Omental fat pad (tissue), 4 donors: ENCODE measurements at places on chromosomes 7 and 10. TPM values are rescaled to one million over a fixed set of nuclear protein-coding genes. Genes with fewer than 3 reads are reported as not detected.

DNA sequence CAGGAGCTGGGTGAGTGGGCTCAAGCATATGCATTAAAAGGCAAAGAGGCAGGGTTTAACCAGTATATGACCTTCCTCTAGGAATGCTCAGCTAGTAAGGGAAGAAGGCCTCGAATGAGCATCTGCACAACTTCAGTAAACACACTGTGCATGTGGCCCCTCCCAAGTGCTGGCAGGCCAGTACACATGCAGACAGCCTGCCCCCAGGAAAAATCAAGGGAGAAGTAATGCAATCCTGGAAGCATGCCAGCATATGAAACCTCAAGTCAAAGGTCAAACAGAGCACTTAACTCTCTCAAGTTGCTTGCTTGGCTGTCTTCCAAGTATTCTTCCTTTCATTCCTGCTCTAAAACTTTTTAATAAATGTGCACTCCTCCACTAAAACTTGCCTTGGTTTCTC lies 208.4 kb downstream of the ACTR3B start:
- no peak for DNase-seq

GRCh38 chr10:120458432-120458831 lies 1.4 kb downstream of the PLPP4 start:
- DNase-seq: no peak

- DNase-seq: no peak
These were observed 92.8 kb downstream of the TMEM130 start for GRCh38 chr7:98777051-98777450.

DNA sequence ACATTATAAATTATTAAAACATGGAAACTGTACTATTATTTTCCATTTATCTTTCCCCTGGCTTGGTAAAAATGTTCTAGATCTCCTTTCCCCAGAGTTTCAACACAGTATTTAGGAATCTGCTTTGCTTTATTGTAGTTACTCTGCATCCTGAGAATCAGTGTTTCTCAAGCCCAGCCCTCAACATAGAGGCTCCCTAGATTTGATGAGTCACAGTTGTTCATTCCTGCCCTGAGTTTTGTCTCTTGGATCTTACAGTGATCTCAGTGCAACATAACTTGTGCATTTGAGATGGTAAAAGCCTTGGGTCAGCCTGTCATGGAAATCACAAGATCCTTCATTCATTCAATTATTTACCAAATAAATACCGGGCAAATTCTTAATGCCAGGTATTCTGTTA lies 63.0 kb downstream of the VAX1 start:
- DNase-seq: no peak

DNA sequence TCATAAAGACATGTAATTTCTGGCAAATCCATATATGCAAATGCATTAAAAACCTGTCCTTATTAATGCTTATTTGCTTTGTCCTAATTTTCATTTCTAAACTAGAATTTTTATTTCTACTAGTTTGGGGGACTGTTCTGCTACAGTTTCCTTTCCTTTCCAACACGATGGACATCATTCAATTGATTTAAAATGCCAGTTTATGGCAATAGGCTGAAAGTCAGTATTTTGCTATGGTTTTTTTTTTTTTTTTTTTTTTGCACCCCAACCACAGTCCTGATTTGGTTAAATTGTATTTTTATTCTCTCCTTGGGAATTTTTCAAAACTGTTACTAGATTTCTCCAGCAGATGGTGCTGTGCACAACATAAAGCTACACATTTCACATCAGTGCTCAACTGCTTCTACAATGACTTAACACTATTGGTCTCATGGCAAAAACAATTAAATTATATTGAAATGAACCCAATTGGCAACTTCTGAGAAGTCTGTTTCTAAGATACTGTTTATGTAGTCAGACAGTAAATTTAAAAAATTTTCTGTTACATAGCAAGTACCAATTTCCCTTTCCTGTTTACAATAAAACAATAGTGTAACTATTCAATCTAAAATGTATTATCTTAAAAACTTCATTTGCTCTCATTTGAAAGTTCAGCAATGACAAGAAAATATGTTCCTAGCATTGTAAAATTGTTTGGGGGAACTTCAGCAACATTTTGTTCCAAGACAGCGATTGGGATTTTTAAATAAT lies 193.8 kb upstream of the CCDC6 start:
- DNase-seq: no peak

DNA sequence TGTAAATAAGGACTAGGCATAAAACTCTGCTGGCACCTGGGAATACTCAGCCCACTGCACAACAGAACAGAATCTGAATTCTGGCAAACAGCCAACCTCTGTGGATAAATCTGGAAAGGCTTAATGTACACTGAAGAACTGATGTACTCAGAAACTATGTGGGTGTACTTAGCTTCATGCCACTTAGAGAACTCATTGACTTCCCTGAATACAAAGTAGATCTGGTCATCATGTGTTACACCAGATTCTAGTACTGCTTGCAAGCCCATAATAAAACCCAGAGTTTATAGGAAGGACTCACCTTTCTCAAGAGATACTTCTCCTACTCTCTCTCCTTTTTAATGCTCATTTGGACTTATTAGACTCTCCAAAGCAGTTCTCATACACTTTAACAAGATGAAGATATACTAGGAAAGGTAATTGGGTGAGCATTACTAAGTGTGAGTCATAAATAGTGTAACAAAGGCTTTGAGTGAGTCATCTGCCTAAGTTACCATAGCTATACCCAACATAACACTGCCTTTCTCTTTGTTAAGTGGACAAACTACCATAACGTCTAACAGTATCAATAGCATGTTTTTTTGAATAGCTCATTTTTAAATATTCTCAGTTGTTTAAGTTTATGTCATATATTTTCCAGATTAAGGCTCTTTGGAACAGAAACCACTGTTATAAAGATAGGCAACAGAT lies 309.1 kb downstream of the MDFIC start:
- DNase-seq: no peak

DNA sequence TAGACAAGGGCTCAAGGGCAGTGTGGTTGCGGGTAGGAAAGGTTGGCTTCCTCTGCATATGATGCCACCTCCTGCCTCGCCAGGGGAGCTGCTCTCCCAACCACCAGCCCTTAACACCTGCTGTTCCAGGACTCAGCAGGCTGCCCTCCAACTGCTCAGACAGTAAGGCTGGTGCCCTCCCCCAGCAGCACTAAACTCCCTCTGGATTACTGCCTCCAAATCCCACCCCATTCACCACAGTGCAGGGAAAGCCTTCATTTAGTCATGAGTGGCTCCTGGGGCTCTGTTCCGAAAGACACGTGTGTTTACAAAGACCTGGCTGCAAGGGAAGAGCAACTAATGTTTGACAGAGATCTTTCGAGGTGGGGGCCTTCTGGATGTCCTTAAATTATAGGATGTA lies 437.2 kb upstream of the MKI67 start:
- DNase-seq: no peak

DNA sequence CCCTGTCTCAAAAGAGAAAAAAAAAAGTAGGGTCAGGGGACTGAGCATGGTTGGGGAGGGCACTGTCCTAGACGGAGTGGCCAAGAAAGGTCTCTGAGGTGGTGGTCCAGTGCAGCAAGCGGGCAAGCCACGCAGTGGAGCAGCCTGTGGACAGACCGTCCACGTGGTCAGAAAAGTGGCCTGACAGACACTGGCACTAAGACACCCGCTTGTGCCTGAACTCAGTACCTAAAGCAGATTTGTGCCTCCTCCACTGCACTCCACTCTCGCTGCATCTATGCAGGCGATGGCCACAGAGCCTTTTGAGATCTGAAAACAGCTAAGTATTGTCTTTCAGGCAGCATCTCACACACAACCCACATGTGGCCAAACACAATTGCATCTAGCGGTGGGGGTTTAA lies 8.8 kb downstream of the ASB10 start:
- no peak for DNase-seq

DNA sequence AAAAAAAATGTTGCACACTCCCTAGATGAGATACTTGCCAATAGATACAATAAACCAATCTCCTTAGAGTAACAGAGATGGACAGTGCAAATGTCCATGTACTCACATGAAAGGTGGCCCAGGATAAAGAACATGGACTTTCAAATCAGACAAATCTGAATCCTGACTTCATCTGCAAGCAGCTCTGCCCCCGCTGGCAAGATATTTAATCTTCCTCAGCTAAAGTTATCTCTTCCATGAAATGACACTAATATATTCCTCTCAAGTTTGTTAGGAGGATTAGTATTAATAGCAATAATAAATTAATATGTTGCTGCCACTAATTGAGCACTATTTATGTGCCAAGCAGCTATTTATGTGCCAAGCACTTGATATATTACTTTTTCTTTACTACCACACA lies 148.6 kb upstream of the YAE1 start:
- DNase-seq: no peak

- DNase-seq: no peak
These were observed 92.8 kb downstream of the ZMIZ1 start for GRCh38 chr10:79161557-79161956.

GRCh38 chr7:30173058-30173897 lies 38.5 kb downstream of the MTURN start:
- no peak for DNase-seq

- DNase-seq: no peak
These were observed 6.6 kb upstream of the OGDHL start for GRCh38 chr10:49768731-49769130.

DNA sequence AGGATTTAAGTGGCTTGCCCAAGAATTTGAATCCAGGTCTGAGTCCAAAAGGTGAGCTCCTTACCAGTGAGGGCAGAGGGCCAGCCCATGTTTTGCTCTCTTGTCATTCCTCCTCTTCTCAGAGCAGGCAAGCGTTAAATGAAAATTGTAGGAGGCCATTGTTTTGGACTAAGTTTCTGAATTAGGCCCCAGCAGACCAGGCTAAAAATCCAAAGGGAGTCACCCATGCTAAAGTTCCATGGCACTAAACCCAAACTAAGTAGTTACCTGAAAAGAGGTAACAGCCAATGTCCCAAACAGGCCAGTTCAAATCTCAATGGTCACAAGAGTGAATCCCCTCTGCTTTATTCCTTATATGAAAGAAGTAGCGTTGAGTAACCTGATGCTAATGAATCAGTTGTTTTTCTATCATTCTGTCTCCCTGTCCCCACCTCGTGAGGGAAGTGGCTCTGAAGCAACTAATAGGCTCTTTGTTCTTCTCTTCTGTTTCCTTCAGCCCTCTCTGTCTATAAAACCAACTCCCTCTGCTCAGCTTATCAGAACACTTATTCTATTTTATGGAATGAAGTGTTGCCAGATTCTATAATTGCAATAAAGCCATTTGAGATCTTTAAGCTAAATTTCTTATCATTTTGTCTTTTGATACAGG lies 17.5 kb upstream of the CDH23 start:
- DNase-seq: no peak

DNA sequence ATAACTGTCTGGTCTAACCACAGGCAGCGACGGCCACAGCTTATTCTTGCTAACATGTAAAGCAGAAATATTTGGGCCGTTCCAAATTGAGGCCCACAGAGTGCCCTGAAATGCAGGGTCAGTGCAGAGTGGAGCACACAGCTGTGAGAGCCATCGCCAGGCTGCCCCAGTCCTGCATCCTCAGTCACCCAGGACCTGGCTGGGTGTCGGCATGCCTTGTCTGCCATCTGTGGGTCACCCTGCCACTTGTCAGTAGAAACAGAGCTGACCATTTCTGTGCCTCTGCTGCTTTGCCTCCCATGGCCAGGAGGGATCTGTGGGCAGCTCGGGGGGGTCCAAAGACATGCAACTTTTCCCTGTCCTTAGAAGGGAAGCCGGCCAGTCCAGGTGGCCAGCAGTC lies 57.3 kb upstream of the BTBD16 start:
- no peak for DNase-seq

GRCh38 chr7:5214641-5215040 lies 24.6 kb downstream of the WIPI2 start:
- no peak for DNase-seq

DNA sequence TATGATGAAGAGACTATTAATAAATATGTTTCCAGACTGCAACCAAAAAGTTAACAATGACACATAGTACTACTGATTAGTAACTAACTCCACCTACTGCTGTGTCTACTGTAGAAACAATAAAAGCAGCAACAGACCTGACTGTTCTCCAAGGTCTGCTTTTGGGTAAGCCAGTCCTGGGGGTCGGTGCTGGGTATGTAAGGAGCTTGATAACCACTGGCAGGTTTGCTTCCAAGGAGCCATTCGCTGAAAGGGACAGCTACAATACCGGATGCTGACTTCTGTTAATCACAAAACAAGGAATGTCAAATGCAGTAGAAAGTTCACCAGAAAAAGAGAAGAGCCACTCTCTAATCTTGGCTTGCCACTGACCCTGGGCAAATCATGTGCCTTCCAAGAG lies 17.7 kb downstream of the NCOA4 start:
- no peak for DNase-seq

GRCh38 chr10:92110039-92110794 lies 180.7 kb downstream of the CPEB3 start:
- DNase-seq: no peak

GRCh38 chr7:119936836-119937235 lies 336.1 kb upstream of the KCND2 start:
- no peak for DNase-seq

DNA sequence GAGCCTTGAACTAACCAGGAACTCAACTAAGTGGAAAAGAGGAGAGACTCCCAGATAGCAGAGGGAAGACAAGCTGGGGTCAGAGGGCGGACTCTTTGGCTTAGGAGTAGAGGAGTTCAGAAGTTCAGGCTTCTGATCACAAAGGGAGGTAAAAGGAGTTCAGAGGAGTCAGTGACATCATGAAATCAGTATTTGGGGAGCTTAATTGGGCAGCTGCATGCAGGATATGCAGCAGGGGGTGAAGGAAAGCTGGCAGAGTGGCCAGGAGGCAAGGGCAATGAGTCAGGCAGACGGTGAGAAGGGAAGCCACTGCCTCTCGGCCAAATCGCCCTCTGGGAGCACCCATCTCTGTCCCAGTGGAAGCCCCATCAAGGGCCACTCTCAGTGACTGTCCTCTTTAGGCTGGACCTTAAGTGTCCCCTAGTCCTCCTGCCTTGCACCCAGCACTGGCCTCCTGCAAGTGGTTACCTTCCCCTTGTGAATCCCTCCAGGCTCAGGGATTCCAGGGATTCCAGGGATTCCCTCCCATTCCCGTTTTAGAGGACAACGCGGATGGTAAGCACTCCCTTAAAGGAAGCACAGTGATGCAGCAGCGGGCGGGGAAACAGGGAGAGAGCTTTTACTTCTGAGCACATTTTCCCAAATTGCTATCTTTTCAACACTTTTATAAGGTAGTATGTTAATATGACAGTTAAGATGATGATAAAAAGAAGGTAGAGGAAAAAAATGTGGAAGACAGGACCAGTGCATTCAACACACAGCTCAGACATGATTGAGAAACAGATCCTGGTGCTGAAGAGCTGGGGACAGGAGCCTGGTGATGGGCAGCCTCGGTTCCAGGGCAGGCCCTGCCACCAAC lies 72.6 kb downstream of the KCNMA1 start:
- no peak for DNase-seq

The SYT15 gene
- total RNA-seq: 2.5 TPM

The KIAA1217 gene
- total RNA-seq: 12.7 TPM

The CRYGN gene
- not detected for total RNA-seq

The NPSR1 gene
- not detected for total RNA-seq

The AKR1B15 gene
- total RNA-seq: not detected

The SAMD9L gene
- 10.2 TPM for total RNA-seq

The SSC4D gene
- 2.1 TPM for total RNA-seq

The POLR2J2 gene
- total RNA-seq: 3.8 TPM

The FOXI2 gene
- not detected for total RNA-seq
